Mesothelial cell of epicardium (in vitro differentiated cells): ENCODE measurements at places on chromosomes 13 and 19.

DNA sequence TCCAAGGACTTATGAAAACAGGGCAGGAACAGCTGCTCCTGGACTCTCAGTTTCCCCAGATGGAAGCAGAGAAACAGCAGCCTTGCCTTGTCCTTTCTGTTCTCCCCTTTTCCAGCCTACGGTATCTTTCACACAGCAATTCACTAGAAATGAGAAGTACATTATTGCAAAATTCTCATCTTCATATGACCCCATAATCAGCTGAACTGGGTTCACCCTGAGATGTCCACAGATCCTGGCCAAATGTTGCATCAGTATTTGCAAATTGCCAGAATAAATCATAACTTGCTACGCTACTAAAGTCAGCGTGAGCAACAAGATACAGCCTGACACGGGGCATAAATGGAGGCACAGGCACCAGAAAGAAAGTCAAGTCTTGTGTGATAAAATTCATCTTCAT is 16.1 kb downstream of the VSTM1 start:
- DNase-seq: no peak

- no peak for DNase-seq
Observed at GRCh38 chr13:33787051-33787591, 30.8 kb upstream of the RFC3 start.

- DNase-seq: no peak
Observed at GRCh38 chr13:37069597-37070103, 10.2 kb upstream of the SUPT20H start.

- DNase-seq: no peak
Observed at GRCh38 chr19:54391589-54392061, 23.6 kb upstream of the TTYH1 start.

DNA sequence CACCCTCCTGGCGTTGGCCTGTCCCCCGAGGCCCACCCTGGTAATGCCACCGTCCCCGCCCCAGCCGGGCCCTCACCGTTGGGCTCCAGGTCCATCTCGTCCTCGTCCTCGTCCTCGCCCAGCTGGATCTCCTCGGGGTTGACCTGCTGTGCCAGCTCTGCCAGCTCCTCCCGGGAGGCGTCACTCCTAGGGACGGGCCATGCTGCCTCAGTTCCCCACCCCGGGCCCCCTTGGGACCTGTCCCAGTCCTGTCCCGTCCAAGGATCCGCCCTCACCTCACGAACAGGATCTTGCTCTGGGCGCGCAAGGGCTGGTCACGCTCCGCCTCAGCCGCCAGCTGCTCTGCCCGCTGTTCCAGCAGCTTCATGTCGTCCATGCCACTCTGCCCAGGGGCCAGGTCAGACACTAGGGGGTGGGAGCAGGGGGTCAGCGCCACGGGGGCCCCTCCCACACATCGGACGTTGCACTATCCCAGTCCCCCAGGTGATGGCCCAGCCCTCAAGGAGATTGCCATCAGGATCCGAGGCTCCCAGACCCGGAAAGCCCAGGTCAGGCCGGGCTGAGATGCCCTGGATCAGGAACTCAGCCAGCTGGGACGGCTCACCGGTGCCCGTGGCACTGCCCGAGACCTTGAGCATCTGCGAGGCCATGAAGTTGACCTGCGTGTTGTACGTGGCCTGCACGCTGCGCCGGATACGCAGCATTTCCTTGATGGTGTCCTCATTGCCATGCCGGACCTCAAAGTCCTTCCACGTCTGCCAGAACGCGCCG is 9.5 kb downstream of the XAB2 start:
- DNase-seq: no peak

GRCh38 chr13:52371736-52372247 is 34.2 kb downstream of the THSD1 start:
- no peak for DNase-seq

DNA sequence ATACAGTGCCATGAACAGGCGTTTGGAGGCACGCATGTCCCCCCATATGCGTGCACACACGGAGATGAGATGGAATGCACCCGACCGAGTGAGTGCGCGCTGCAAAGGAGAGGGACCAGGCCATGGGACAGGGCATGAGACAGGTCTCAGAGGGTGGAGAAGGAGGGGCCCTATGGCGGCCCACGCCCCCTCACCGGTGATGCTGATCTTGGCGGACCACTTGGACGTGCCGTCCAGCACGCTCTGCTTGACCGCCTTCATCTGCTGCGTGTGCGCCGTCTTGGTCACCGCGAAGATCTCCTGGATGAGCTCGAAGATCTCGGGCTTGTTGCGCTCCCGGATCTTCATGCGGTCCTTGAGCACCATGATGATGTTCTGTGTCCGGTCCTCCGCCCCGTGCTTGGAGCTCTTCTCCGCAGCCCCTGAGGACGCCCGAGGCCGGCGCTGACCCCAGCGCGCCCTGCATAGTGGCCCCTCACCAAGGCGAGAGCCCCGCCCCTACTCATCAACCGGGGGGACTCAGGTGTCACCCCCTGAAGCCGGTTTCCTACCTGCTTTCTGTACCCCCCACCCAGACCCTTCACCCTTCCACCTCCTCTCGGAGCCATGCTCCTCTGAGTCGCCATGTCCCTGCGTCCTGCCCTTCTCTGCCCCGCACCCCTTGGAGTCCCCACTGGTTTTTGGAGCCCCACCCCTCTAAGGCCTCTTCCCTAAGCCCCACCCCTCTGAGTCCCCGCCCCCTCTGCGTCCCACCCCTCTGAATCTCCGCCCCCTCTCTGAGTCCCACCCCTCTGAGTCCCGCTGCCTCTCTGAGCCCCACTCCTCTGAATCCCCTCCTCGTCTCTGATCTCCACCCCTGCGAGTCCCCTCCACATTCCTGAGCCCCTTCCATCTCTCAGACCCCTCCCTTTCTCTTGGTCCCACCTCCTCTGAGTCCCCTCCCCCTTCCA is 40.8 kb downstream of the UNC13A start:
- DNase-seq: no peak

GRCh38 chr13:104823709-104824108 is 1711.8 kb downstream of the EFNB2 start:
- DNase-seq: no peak
